T-helper 2 cell treated with Interferon-gamma antibody and Interleukin-4, amounts not matched to agents 100 ng/mL and 5 ng/mL, for 36 hours (primary cell): ENCODE measurements at places on chromosomes 4 and X. TPM values are rescaled to one million over a fixed set of nuclear protein-coding genes. Genes with fewer than 3 reads are reported as not detected.

FATE1 gene
- not detected in 2 replicates for total RNA-seq

BEX2 gene
- 2.8 and 3.0 TPM in 2 replicates for total RNA-seq

WDFY3 gene
- total RNA-seq: 0.02 and 0.39 TPM in 2 replicates

RXFP1 gene
- total RNA-seq: not detected in 2 replicates

ADH1B gene
- total RNA-seq: not detected in 2 replicates

ADH7 gene
- total RNA-seq: not detected in 2 replicates

CXCL5 gene
- total RNA-seq: not detected in 2 replicates

HMGN5 gene
- total RNA-seq: 1.6 and 2.3 TPM in 2 replicates

GSX2 gene
- not detected in 2 replicates for total RNA-seq

SHROOM4 gene
- total RNA-seq: not detected in 2 replicates

ERAS gene
- total RNA-seq: not detected in 2 replicates

MAGEA2B gene
- total RNA-seq: not detected in 2 replicates

MCUB gene
- 66.6 and 72.8 TPM in 2 replicates for total RNA-seq

RBM46 gene
- not detected in 2 replicates for total RNA-seq

POF1B gene
- total RNA-seq: 0.39 and 0.43 TPM in 2 replicates

FHIP1A gene
- not detected in 2 replicates for total RNA-seq

PASD1 gene
- total RNA-seq: not detected in 2 replicates

CDK16 gene
- total RNA-seq: 57.5 and 60.4 TPM in 2 replicates

C4orf51 gene
- total RNA-seq: not detected in 2 replicates

NLGN3 gene
- 1.3 TPM in 2 replicates for total RNA-seq

SMIM10 gene
- total RNA-seq: 0.41 and 0.59 TPM in 2 replicates
